ENCODE measurements at places on chromosomes 3 and 15.

- H3K27ac ChIP-seq: no peak overlapping the region
- H3K36me3 ChIP-seq: no peaks in the 10 kb centered on the region
- DNase-seq: no peak
- peaks cover 2% of the 10 kb centered on the region for H3K27me3 ChIP-seq
- no peak overlapping the region for H3K4me3 ChIP-seq
These were observed 237.7 kb downstream of the NR1D2 start for GRCh38 chr3:24182756-24183155.

DNA sequence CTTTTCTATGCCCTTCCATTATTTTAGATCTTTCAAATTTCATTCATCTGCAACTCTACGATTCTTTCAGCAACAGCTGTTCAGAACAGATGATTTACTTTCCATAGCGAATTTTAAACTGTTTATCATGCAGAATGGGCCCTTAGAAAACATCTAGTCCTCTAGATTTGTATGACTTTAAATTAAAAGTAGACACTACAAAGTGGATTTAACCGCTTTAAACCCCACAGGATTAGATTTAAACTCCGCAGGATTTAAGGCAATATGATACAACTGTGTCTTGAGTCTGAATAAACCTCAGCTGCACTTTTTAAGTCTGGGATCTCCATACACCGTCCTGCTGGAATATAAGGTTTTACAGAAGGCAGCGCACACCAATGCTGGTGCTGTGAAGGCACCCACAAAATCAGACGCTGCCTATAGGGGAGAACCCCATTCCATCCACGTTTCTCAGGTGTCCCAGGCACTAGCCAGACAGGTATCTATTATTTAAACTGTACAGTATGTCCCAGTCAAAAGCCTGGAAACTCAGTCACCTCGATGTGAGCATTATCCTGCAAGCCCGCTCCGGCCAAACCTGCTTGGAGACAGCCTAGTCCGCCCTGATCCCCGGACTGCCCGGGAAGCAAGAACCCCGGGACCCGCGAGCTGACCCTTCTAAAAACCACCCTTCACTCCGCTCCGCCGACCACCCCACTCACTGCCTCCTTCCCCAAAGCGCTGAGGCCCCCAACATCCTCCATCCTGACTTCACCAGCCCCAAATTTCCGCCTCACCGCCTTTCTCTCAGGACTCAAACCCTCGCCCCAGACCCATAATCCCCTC, 768 bp downstream of the ANO10 start:
- peak overlapping the region; percentile 89 for H3K4me3 ChIP-seq
- H3K4me1 ChIP-seq: peaks cover 15% of the 10 kb centered on the region
- H3K36me3 ChIP-seq: no peaks in the 10 kb centered on the region
- peak overlapping the region; percentile 78 for H3K27ac ChIP-seq
- peak; percentile 29 for DNase-seq

- H3K36me3 ChIP-seq: no peaks in the 10 kb centered on the region
- peaks cover 19% of the 10 kb centered on the region for H3K4me1 ChIP-seq
- no peaks in the 10 kb centered on the region for H3K27me3 ChIP-seq
- no peak overlapping the region for H3K27ac ChIP-seq
These were observed 744.2 kb upstream of the CFAP20DC start for GRCh38 chr3:59793976-59794375.

DNA sequence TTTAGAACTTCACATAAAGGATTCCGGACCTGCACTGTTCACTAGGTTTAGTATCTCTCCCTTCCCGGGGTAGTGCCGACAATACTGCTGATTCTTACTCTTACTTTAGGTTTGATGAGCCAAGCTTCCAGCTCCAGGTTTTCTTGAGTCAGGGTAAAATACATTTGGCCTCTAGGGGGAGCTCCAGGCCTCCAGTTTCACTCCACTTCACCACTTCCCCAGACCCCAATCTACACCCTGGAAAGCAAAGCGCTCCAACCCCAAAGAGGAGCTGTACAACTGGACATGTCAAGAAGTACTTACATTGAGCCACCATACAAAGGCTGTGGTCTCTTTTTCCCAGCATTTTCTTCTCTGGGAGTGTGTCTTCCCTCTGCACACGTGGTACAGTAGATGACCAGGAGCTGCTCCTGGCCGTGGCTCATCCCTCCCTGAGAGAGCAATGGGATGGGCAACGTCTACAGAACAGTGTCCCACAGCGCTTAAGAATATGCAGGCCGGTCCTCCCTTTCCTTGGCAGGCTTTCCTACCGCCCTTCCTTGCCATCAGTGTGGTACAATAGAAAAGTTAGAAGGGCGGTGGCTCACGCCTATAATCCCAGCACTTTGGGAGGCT, 93.9 kb upstream of the CCDC80 start:
- no peak overlapping the region for H3K27ac ChIP-seq
- H3K27me3 ChIP-seq: no peaks in the 10 kb centered on the region
- H3K36me3 ChIP-seq: peaks cover 6% of the 10 kb centered on the region
- H3K4me1 ChIP-seq: peaks cover 29% of the 10 kb centered on the region
- H3K4me3 ChIP-seq: no peak overlapping the region
- DNase-seq: no peak

DNA sequence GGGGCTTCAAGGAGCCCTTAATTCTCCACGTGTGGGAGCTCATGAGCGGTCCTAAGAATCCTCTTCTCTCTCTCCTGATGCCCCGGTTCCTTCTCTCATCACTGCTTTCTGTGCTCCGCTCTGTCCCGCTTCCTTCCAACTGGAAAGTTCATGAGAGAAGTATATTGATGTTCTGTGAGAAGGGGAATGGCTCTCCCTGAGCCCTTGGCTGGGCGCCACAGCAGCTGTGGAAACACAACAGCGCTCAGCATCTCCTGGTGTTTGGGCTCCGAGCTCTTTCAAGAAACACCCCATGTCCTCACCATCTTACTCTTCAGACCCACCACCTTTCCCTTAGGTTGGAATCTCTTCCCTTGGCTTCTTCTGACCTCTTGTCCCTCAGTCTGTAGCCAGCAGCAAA, 161.7 kb downstream of the VGLL4 start:
- H3K36me3 ChIP-seq: peaks cover 3% of the 10 kb centered on the region
- H3K4me1 ChIP-seq: peaks cover 22% of the 10 kb centered on the region
- no peaks in the 10 kb centered on the region for H3K27me3 ChIP-seq
- no peak overlapping the region for H3K4me3 ChIP-seq
- H3K27ac ChIP-seq: no peak overlapping the region

GRCh38 chr3:51710631-51711351, 3.9 kb downstream of the GRM2 start:
- H3K36me3 ChIP-seq: no peaks in the 10 kb centered on the region
- DNase-seq: no peak
- H3K27ac ChIP-seq: no peak overlapping the region

GRCh38 chr3:60598671-60599070, 652.6 kb downstream of the FHIT start:
- no peaks in the 10 kb centered on the region for H3K27me3 ChIP-seq
- no peak overlapping the region for H3K4me3 ChIP-seq
- DNase-seq: no peak
- H3K36me3 ChIP-seq: no peaks in the 10 kb centered on the region

- no peak overlapping the region for H3K27ac ChIP-seq
- no peak overlapping the region for H3K4me3 ChIP-seq
- peaks cover 3% of the 10 kb centered on the region for H3K27me3 ChIP-seq
- H3K4me1 ChIP-seq: no peaks in the 10 kb centered on the region
These were observed 22.0 kb upstream of the FAM3D start for GRCh38 chr3:58688574-58688973.

DNA sequence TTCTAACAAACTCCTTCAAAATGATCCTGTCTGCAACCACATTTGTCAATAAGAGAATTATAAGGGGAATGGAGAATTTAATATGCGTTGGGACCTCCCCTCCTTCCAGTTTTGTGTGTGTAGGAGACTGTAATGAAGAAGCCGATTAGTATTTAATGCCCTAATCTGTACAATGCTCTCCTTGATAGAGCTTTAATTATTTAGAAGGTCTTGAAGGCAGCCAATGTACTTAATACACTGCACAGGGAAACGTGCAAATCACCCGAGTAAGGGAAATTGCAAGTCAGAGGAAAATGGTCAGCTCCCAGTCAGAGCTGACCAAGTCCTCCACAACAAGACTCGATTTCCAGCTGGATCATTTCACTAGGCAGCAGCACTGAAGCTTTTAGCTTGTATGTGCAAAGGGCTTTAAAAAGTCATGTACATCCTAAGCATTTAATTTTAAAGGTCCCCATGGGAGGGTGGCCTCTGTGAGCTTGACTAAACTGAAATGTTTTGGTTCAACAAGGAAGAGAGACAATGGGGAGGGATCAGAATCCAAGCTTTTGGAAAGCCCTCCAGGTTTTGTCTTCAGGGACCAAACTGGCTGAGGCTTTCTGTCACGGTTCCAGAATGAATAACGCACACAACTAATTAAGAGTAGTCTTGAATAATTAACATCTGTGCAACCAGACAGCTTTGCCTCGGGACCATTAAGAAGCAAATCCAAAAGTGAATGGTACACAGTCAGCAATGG, 159.8 kb upstream of the MITF start:
- no peaks in the 10 kb centered on the region for H3K4me1 ChIP-seq
- H3K27me3 ChIP-seq: peaks cover 66% of the 10 kb centered on the region
- H3K36me3 ChIP-seq: no peaks in the 10 kb centered on the region
- no peak overlapping the region for H3K27ac ChIP-seq
- H3K4me3 ChIP-seq: no peak overlapping the region
- no peak for DNase-seq

DNA sequence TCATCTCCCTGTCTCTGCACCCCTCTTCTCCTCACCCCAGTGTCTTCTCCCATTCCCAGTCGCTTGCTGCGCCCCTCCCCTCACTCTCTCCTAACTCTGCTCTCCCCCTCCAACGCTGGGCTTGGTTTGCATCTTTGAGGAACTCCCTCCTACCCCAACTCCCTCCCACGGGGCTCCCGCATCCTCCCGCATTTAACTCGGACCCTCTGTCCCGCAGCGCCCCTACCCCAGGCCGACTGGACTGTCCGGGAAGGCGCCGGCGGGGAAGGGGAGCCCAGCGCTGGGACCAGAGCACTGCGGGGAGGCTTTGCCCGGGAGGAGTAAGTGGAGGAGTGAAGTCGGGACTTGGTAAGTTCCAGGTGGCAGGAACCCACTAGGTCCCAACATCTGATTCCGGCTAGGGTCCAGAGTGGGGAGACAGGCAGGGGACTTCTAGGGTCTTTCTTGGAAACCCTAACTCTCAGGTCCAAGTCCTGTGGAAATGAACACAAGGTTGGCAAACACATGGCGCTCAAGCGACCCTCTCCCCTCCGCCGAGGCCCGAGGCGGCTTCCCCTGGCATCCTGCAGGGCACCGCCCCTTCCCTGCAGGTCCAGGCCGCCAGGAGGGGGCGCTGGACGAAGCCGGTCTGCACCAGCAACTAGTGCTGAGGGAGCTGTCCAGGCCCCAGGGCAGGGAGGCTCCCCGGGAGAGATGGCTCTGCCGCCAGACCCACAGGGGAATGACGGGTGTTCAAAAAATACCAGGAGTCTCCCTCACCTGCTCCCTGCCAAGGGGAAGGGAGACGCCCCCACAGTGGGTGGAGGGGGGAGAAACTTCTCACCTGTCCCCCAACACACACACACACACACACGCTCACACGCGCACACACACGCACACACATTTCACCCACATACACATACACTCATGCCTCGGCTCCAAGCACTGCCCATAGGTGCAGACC, 53.2 kb downstream of the LHFPL4 start:
- H3K4me3 ChIP-seq: peak overlapping the region; percentile 40
- H3K36me3 ChIP-seq: no peaks in the 10 kb centered on the region
- H3K27ac ChIP-seq: no peak overlapping the region
- peaks cover 64% of the 10 kb centered on the region for H3K27me3 ChIP-seq

Measured in mesothelial cell of epicardium (in vitro differentiated cells).